ENCODE measurements at places on chromosomes 4 and X.

GRCh38 chr4:6941796-6942195, 32.2 kb downstream of the TBC1D14 start:
- DNase-seq = no peak

- no peak for DNase-seq
These were observed 642.1 kb downstream of the CCSER1 start for GRCh38 chr4:90769251-90769650.

- DNase-seq = no peak
These were observed 6.6 kb upstream of the AGA start for GRCh38 chr4:177448850-177449249.

DNA sequence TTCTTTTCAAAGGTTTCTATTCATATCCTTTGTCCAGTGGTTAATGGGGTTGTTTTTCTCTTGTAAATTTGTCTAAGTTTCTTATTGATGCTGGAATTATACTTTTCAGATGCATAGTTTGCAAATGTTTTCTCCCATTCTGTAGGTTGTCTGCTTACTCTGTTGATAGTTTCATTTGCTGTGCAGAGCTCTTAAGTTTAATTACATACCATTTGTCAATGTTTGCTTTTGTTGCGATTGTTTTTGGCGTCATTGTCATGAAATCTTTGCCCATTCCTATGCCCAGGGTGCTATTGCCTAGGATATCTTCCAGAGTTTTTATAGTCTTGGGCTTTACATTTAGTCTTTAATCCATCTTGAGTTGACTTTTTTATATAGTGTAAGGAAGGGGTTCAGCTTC, 21.2 kb upstream of the UGT8 start:
- no peak for DNase-seq

- no peak for DNase-seq
These were observed 152.2 kb downstream of the REPS2 start for GRCh38 chrX:17098516-17099247.

DNA sequence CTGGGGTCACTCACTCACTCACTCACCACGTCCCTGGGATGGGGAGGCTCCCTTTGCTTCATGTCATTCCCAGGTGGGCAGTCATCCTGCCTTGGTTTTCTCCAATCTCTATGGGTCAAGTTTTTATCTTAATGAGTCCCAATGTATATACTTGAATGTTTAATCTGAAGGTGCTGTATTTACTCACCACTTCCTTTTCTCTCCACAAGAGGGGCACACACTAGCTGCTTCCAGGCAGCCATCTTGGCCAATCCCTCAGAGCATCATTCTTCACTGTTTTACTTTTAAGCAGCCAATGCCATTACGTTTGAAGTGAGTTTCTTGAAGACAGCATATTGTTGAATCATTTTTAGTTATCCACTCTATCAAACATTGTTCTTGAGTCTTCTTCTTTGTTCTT, 153.4 kb upstream of the ARSJ start:
- DNase-seq = no peak

- no peak for DNase-seq
These were observed 140.1 kb downstream of the BTC start for GRCh38 chr4:74654230-74654681.

DNA sequence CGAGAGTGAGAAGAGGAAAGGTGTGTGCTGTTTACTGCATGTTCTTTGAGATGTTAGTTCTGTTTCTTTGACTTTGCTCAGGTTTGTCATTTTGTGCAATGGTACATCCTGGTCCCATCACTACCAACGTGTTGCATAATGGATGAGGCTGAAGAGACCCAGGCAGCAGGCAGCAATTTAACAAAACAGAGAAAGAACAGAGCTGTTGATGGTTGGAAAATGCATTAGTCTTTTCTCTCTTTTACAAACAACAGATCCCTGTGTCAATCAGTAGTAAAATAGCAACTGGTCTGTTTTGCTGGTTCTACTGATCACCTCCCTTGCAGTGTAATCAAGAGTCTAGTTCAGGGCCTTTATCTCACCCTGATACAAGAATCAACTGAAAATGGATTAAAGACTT, 64.8 kb upstream of the LIMCH1 start:
- no peak for DNase-seq

GRCh38 chr4:85870298-85871083, 395.5 kb downstream of the ARHGAP24 start:
- DNase-seq = no peak

DNA sequence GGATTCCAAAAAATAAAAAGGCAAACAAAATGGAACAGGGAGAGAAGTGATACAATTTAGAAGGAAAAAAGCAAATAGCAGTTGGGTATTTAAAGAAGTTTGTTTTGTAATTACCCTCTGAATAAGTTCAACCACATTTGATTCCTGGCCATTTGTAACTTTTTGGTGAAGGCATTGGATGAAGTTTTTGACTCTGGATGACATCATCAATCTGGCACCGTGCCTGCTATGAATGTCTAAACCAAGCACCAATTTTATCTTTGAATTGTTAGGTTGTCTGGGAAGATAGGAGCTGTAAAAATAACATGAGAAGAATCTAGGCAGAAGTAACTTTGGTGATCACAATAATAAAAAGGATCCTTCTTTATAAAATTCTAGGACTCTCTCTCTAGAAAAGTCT, 29.5 kb downstream of the TMPRSS11A start:
- DNase-seq = no peak

DNA sequence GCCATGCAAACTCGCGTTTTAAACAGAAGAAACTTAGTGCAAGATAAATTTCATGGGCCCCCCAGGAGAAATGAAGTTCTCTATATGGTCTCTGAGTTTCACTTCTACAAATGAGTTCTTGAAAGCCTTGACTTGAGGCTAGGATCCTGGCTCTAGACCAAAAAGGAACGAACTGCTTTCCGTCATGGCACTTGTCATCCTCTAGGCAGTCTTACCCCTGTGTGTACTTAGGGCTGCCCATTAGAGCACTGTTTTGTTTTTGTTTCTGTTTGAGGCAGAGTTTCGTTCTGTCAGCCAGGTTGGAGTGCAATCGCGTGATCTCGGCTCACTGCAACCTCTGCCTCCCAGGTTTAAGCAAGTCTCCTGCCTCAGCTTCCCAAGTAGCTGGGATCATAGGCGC, 29.0 kb downstream of the RNF4 start:
- DNase-seq = no peak

GRCh38 chr4:80138551-80139538, 58.5 kb upstream of the PRDM8 start:
- peak; percentile 54 for DNase-seq

Measured in activated T-helper 2 cell treated with anti-CD3 and anti-CD28 coated beads, Interferon-gamma antibody, Interleukin-2, Interleukin-4, amounts not matched to agents 10 μg/mL and 5 μg/mL and 100 μg/mL, durations not matched to agents 14 hours and 24 hours and 36 hours (primary cell).